NAMALWA (cell line): ENCODE measurements at places on chromosomes 5 and 9.

- no peak for DNase-seq
These were observed 266.5 kb downstream of the MSX2 start for GRCh38 chr5:174990909-174991308.

DNA sequence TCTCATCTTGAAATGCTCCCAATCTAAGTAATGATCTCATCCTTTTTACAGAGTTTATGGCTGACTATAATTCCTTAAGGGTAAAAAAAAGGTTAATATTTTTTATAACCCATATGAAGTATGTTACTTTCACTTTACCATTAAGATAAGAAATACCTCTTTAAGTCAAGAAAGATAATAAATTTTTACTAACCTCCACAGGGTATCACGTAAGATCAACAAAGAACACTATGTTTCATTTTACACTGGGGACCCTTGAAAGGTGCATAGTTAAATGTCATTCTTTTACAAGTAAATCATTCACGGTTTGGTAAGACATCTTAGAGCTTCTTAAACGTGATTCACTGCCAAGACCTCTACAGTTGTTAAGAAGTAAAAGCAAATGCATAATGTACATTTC is 472.7 kb upstream of the CDH9 start:
- no peak for DNase-seq

DNA sequence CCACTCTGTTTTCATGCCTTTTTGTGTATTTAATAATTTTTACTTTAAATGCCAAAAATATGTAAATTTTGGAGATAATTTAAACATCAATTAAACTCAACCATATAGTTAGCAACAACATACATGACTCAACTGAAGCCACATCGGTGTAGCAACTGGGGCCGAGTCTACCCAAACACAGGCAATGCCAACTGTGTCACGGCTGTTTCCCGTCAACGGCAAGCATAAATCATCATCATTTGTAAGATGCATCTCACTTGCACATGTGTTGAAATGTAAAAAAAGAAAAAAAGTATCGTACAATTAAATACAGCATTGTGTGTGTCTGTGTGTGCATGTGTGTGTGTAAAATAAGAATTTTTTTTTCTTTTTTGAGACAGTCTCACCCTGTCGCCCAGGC is 160.1 kb upstream of the TAS2R1 start:
- no peak for DNase-seq

DNA sequence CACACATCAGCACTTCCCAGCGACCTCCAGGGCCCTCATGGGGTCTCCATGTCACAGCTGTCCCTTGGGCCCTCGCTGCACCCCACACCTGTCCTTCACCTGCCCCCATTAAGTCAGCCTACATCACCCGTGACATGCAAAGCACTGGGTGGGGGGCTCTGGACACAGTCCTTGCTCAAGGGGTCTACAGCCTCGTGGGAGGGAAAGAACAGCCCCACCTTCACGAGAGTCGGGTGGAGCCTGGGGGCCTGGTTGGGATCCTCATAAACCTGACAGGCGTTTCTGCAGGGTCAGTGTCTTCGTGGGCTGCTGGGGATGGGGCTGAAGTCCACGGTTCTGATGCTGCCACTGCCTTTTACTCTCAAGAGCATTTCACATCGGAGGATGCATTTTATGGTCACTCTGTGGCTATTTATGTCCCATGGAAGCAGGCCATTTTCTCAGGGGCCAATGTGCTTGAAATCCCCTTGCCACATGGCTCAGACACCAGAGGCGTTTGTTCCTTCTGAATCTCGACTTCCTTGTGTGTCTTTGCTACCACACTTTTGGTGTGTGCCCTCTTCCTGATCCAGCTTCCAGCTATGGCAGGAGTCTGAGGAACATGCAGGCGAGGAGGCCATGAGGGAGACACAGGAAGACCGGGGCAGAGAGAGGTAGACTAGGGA is at the start of gene OR2V1:
Gene OR2V1, minus strand, starts transcription at position 338 of the 665 bp plus-strand sequence. CDS start 5,865 bp downstream, outside the sequence.
- no peak for DNase-seq

DNA sequence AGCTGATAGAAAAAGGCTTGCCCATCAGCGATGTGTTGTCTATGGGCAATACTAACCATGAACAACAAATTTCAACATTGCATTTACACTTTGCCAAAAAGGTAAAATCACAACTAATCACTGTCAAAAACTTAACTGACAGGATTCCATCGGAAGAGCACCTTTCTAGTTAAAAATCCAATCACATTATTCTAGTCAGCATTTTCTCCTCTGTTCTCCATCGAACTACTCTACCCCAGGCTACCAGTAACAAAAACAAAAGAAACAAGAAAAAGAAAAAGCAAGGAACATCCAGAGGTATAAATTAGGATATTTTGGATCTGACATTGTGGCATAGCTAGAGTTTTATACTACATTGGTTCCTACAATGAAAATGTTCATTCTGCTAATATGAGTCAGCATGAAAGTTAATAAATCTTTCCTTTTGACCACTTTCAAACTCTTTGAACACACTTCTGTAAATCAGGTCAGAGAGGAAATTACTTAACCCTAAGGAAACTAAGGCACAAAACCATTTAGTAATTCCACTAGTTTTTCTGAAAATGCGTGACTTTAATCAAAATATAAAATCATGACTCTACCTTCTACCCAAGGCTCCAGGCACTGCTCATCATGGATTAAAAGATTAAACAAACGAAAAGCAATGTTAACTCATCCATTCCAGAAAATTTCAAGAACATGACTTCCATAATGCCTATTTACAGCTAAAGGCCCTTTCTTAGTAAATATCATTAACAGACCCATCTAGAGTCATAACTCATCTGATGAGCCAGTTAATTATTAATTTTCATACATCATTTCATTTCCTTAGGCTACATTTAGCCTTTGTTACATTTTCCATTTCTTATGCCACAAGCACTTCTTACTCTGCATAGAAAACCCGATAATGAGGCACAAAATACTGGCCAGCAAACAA is 10.2 kb downstream of the GLIS3 start:
- no peak for DNase-seq

DNA sequence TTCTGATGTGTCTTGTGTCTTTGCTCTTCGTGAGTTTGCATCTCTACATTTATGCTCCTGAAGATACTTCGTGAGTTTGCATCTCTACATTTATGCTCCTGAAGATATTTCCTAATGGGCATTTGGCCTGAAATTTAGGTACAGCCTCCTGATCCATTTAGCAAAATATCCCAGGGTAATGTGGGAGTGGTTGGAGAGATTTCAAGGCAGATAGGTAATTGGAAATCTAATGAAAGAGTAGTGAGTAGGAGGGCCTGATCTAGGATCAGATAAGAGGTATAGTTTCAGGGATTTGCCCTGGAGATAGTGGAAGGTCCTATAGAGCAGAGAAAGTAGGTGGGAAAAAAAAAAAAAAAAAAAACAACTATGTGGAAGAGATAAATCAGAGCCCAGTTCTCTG is 14.6 kb upstream of the SNX2 start:
- no peak for DNase-seq

DNA sequence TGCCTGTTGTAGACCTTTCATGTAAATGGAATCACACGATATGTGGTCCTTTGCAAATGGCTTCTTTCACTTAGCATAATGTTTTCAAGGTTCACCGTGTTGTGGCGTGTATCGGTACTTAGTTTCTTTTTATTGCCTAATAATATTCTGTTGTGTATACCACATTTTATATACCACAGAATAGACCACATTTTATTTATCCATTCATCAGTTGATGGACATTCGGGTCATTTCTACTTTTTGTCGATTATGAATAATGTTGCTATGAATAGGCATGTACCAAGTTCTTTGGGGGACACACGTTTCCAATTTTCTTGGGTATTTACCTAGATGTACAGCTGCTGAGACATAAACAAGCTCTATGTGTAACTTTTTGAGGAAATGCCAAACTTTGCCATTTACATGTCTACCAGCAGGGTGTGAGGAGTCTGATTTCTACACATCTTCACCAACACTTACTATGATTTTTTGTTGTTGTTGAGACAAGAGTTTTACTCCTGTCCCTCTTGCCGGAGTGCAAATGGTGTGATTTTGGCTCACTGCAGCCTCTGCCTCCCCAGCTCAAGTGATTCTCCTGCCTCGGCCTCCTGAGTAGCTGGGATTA is 144.7 kb downstream of the RGS3 start:
- DNase-seq, result no peak

DNA sequence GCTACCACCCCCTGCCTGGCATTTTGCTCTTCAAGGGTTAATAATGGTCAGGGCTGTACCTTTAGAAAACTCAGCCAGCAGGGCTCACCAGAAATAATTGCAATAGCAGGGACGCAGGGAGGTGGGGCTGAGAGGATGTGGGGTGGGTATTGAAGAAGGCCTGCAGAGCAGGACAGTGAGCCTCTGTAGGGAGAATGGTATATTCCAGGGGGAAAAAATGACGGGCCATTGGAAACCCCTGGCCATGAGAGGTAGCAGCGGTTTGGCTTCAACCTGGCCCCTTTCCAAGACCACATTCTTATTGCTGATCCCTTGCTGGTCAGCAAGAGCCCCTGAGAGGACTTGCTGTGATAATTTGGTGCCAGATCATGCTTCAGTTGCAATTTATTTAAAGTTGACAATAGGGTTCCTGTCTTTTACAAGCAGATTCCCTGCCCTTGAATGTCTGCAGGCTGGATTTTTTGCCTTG is 36.7 kb upstream of the CTNNA1 start:
- no peak for DNase-seq

GRCh38 chr5:68067291-68067690 is 148.3 kb upstream of the PIK3R1 start:
- DNase-seq, result no peak

DNA sequence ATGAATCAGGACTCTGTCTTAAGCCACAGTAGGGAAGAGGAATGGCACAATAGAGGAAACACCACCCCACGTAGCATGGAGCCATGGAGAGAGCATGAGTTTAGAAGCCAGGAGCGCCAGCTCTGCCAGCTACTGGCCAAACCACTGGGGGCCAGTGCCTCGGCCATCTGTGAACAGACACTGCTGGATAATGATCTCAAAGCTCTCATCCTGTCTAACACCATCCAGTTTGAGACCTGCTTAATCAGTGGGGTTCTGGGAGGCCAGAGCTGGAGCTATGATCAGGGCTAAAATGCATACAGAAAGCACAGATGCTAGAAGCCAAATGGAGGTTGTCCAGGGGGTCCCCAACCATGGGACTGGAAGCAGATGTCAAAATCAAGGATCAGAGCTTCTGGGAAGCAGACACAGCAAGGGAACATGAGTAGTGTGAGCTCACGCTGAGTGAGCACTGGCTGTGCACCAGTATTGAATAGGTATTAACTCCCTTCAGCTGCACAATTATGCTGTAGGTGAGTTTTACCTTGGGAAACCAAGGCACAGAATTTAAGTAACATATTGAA is 92.7 kb downstream of the KCNIP1 start:
- DNase-seq, result no peak

GRCh38 chr5:40033411-40033810 is 608.6 kb upstream of the DAB2 start:
- DNase-seq, result peak; percentile 51

- peak; percentile 11 for DNase-seq
These were observed 273.5 kb downstream of the TMEM38B start for GRCh38 chr9:105967797-105968196.

- no peak for DNase-seq
These were observed 2.1 kb downstream of the BRINP1 start for GRCh38 chr9:119366909-119367682.

DNA sequence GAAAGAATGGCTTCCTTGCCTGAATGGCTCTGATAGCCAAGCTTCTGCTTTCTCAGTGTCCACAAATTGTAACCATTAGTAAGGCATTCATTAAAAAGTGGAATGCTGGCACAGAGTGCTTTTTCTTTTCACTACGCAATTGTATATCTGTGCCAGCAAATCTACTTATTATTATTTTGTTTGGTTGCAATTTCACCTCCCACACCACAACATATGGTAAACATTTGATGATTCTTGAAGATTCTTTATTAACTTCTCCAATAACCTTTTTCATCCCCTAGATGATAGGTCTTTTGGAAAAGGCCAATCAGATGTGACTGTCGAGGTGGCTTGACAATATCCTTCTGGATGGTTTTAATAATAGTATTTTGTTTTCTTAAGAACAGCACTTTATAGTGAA is 234.1 kb downstream of the TMEM38B start:
- no peak for DNase-seq

GRCh38 chr5:143914756-143915155 is 102.8 kb downstream of the HMHB1 start:
- no peak for DNase-seq

GRCh38 chr5:108382784-108383330 is 959 bp upstream of the FBXL17 start:
- peak; percentile 71 for DNase-seq

DNA sequence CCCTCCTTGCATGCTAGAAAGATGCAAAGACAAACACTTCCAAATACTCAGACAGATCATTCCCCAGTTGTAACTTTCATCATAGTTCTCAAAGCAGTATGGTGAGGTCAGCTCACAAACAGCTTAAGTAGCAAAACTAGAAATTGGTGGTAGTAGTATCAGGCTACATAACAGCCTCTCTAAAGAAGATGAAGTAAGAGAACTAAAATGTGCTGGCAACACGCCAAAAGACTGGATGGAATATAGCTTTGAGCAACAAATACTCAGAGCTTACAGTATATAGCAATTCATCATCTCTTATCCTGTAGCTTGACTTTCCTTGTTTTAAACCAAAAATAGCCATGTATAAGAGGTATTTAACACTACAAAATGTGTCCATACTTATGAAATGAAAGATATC is 7.5 kb downstream of the PFDN1 start:
- DNase-seq, result peak; percentile 74
